ENCODE measurements at places on chromosomes 5 and 9.

- no peak for DNase-seq
These were observed 49.0 kb upstream of the FSTL4 start for GRCh38 chr5:133661389-133661788.

DNA sequence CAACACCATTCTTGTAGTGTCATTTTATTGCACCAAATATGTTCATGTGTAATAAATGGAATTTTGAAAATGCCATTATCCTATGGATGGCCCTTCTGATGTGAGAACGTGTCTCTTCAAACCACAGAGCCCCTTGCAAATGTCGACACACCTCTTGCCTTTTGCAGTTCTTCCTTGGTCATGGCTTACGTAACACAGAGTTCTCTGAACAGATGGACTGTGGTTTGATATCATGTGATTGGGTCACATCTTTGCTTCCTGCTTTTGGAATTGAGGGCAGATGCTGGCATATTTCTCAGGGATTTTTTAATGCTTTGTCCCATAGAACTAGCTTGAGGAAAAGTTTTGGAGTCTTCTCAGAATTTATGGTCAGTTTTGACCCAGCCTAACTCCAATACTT is 4.6 kb downstream of the TGFBR1 start:
- no peak for DNase-seq

GRCh38 chr5:142445266-142445665 is 120.4 kb upstream of the SPRY4 start:
- DNase-seq = no peak

GRCh38 chr9:79006546-79006945 is 565.2 kb upstream of the TLE4 start:
- no peak for DNase-seq

DNA sequence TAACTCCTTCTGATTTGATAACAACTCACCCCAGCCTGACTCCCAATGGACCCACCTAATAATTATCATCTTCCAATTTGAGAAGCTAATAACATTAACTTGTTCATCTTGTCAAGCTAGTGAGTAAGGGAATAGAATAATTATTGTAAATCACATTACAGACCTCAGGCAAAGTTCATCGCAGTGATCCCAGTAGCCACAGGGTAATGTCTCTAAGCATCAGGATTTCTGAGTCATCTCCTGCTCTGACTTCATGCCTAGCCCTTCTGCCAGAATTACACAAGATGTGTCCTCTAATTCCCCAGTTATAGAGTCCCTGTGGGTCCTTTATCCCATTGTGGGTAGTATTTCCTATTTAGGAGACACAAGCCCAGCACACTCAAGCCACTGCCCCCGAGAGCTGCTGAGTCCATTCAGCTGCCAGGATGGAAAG is 365.7 kb downstream of the DEPDC1B start:
- DNase-seq = no peak

GRCh38 chr9:89339807-89340206 is 21.5 kb downstream of the SECISBP2 start:
- no peak for DNase-seq

GRCh38 chr5:67528953-67529352 is 332.4 kb upstream of the CD180 start:
- no peak for DNase-seq

- DNase-seq = no peak
These were observed 275 bp downstream of the AHRR start for GRCh38 chr5:321726-322251.

- DNase-seq = no peak
These were observed 471.0 kb downstream of the KDM4C start for GRCh38 chr9:7228726-7229125.

GRCh38 chr5:110852053-110852452 is 113.2 kb downstream of the SLC25A46 start:
- DNase-seq = no peak

DNA sequence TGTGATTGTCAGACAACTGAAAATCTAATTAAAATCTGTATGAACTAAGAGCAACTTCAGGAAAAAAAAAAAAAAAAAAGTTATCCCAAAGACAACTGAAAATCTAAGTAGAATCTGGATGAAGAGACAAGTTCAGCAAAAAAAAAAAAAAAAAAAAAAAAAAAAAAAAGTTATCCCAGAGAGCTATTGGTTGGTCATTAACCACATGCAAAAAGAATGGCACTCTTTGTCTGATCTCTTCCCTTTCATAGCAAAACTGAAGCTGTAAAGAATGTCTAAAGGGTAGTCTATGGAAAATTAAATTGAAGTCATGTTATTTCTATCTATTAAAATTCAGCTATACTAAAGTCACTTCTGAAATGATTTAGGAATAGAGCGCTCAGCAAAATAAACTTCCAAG is 32.9 kb downstream of the STRBP start:
- no peak for DNase-seq

GRCh38 chr9:125549891-125550885 is 156.8 kb downstream of the MAPKAP1 start:
- DNase-seq = no peak

DNA sequence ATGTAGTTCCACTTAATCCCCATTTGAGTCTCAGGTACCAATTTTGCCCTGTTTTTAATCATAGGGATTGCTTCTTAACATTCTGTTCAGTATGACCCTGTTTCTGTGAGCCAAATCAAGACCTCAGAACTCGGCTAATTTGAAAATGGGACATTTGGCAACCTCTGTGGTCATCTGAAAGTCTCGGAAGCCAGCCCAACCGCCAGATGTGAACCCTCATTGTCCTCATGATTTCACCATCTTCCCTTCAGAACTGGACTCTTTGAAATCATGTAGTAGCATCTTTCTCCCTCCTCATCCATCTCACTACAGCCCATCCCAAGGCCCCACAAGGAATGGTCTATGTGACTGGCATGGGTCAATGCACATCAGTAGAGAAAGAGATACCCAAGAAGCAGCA is 88.9 kb downstream of the S1PR3 start:
- no peak for DNase-seq

DNA sequence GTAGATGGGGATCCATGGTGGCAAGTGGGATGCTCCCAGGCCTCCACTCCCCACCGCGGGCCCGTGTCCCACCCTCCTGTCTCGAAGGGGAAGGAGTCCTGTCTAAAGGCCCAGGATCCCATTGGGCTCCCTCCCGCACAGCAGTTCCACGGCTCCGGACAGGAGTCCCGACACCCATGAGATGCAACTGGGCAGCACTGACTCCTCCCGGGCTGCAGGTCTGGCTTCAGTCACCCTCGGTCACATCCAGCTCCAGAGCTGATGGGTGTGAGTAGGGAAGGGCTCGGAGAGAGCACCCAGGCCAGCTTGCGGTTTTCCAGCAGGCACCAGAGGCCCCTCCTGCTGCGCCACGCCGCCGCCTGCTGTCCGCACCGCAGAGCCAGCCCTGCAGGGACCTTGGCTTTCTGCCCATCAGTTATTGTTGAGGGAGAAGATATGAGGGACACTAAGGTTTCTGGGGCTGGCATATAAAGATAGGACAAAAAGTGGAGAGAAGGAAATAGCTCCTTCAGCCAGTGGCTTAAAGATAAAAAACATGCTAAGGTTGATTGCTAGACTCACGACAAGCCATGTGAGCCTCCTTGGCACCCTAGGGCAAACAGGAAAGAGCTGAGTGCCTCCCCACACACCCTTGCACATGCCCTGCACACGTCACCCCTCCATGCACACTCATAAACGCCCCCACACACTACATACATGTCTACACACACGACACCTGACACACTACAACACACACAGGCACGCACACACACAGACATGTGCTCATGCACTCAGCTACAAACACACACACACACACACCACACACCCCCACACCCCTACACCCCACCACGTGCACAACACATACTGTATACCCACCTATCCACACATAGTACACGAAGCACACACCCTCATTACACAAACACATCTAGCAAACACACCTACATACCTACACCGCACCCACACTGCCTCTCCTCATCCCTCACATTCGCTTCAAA is 79.0 kb downstream of the AK8 start:
- DNase-seq = no peak

GRCh38 chr9:35569206-35569605 is 35.9 kb upstream of the TESK1 start:
- no peak for DNase-seq

DNA sequence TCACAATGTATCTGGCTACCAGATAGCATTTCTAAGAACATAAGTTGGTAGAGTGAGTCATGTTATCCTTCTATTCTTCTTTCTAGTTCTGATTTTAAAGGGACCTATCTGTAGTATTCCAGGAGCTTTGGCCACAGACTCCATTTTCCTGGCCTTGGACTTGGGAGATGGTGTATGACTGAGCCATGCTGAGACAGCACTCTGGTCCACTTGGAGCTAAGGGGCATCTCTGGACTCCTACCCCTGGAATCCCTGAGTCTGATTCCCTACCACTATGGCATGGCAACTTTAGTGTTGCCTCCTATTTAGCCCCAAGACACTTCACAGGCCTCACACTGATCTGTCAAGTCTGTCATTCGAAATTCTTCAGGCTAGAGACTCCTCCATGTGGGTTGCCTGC is 58.8 kb downstream of the BAAT start:
- DNase-seq = no peak

DNA sequence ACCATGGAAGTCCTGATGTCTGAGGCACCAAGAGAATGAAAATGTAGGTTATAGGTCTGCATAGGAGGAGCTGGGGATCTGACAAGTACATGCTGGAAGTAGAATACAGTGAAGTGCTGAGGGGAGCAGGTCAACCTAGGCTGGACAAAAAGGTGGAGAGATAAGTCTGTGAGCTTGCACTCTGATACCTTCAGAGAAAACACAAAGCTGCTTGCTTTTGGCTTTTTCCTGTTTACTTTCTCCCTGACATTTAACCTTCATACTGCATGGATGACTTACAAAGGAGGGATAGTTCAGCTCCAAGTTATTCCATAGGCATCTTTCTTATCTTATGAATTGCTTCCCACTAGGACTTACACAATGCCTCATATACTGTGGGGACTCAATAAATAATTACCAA is 256.7 kb upstream of the NREP start:
- DNase-seq = no peak

GRCh38 chr9:84694248-84694647 is 24.7 kb downstream of the NTRK2 start:
- DNase-seq = no peak

GRCh38 chr5:175351126-175351525 is 92.9 kb downstream of the DRD1 start:
- DNase-seq = no peak

- no peak for DNase-seq
These were observed 40.7 kb downstream of the F2RL2 start for GRCh38 chr5:76582230-76583162.

- no peak for DNase-seq
These were observed 466.9 kb upstream of the ARRDC3 start for GRCh38 chr5:91850031-91850430.

GRCh38 chr5:98735806-98736507 is 37.5 kb upstream of the RGMB start:
- DNase-seq = no peak

DNA sequence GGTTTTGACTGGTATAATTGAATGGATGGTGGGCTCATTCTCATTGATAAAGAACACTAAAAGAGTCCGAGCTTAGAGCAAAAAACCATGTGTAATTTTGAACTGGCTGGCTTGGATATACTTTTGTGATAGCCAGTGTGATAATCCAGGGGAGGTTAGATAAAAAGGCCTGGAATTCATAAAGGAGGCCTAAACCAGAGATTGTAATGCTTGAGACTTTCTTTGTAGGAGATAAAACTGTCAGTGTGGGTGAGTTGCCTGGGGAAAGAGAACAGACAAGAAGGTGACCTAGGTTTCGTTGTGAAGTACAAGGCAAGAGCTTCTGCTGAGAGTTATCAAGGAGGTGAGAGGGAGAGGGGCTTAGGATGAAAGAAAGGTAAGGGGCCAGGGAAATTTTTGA is 17.0 kb upstream of the NMUR2 start:
- no peak for DNase-seq

DNA sequence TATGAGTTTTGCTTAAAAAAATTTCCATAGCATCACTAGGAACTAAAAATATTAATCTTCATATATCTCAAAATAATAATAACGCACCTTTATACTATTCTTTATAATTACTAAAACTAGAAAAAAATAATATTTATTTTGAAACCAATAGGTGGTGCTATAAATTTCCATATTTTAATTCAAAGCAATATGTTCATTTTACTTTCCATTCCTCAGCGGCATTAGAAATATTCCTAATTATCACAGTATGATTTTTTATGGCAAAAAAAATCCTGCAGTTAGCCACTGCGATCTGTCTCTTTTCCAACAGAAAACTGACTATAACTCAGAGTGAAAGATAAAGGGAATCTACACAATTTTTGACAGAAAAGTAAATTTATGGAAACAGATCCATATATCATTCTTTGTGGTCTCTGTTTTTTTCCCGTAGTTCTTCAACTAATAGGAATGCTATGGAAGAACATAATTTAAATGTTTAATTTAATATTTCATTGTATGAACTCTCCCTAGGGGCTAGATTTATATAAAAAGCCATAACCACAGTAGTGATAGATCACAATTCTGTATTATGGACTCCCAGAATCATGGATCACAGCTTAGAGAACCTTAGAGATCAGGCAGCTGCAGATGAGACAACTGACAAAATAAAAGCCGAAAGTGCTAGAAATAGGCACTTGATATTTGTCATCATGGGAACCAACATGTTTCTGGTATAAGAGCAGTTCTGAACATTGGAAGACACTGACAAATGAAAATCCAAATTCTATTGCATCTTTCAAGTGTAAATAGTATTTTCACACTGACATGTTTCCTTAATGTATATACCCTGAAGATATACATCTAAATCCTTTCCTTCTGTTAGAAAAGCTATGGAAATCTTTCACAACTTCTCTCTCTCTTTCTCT is 167.7 kb upstream of the MPDZ start:
- no peak for DNase-seq

DNA sequence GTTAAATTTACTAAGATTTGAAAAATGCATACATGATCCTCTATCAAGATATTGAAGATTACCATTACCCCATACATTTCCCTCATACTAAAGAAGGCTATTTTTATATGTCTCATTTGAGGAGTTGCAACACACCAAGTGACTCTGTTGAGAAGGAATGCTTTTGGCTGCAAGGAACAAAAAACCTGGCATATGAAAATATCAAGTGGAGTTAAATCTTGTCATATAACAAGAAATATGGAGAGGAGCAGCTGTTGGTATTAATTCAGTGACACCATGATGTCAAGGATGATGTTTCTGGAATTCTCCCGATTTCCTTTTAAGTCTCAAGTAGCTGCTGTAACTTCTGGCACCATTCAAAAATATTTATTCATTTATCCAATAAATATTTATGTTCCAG is 193.8 kb downstream of the CSNK1G3 start:
- DNase-seq = no peak

DNA sequence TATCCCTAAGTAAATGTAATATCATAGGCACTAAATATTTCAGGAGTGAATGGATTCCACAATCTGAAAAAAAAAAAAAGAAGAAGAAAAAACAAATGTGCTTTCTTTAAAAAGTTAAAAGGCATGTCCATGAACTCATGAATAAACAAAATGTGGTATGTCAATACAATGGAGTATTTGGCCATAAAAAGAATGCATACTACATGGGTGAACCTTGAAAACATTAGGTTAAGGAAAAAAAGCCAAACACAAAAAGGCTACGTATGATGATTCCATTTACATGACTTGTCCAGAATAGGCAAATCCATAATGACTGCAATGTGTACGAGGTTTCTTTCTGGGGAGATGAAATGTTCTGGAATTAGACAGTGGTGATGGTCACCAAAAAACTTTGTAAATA is 45.3 kb downstream of the FNIP1 start:
- no peak for DNase-seq

All from CD4-positive, alpha-beta memory T cell (primary cell).